Caco-2 (cell line): ENCODE measurements at places on chromosomes 1 and 21. TPM values are rescaled to one million over a fixed set of nuclear protein-coding genes. Genes with fewer than 3 reads are reported as not detected.

PAPPA2 gene
- 0.02 and 0.18 TPM in 2 replicates for total RNA-seq

IQCC gene
- total RNA-seq: 3.4 and 3.5 TPM in 2 replicates

CYP4A22 gene
- total RNA-seq: not detected in 2 replicates

C8A gene
- not detected in 2 replicates for total RNA-seq

KPNA6 gene
- 49.8 and 52.8 TPM in 2 replicates for total RNA-seq

PTCH2 gene
- total RNA-seq: 0.44 and 0.48 TPM in 2 replicates

AMY2A gene
- total RNA-seq: not detected in 2 replicates

SERPINC1 gene
- total RNA-seq: 0.65 and 0.98 TPM in 2 replicates

TNFRSF4 gene
- total RNA-seq: not detected in 2 replicates

DNA sequence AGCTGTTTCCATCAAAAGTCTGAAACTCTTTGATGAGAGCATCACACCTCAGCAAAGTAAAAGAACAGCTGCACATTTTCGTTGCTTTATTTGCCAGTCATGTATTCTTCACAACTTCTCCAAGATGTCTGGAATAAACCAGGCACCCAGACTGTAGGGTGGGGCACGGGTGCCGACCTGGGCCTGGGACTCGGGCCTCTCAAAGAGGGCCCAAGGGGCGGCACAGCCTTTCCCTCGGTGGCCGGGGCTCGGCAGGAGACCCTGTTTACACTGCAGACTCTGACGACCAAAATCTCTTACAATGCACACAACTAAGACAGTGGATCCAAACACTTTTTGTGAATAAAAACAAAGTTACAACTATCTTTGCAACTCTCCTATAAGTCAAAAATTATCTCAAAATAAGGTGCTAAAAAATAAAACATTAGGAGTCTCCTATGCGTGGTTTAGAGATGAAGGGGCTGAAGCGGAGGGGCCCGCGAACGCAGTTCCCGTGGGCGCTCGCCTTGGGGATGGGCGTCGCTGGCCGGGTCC lies 696 bp downstream of the LSS start:
- H3K27me3 ChIP-seq: no peaks in the 10 kb centered on the region
- H3K36me3 ChIP-seq: no peaks in the 10 kb centered on the region
- no peak for DNase-seq
- H3K4me1 ChIP-seq: peaks cover 32% of the 10 kb centered on the region
- peak overlapping the region; percentile 97 for H3K4me3 ChIP-seq

- no peaks in the 10 kb centered on the region for H3K27me3 ChIP-seq
- no peak overlapping the region for H3K4me3 ChIP-seq
- DNase-seq: no peak
- no peak overlapping the region for H3K27ac ChIP-seq
Measured at GRCh38 chr1:184811439-184812111, 56.9 kb upstream of the EDEM3 start.

DNA sequence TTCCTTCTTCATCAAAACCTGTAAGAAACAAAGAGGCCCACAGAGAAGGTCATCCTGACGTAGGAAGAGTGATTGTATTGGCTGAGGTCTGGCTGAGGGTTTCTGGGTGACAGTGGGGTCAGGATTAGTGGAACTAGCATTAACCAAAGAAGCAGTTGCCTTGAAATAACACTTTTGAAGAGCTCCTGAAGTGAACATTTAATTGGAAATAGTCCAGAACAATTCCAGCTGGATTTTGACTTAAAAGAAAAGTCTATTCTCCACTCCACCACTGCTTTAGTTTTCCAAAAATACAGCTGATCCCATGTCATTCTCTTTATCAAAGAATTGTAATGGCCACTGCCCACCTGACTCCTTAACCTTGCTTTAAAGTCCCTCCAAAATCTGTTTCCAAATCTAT lies 27.7 kb downstream of the CASQ2 start:
- H3K27me3 ChIP-seq: no peaks in the 10 kb centered on the region
- no peak for DNase-seq
- no peaks in the 10 kb centered on the region for H3K36me3 ChIP-seq
- H3K4me1 ChIP-seq: no peaks in the 10 kb centered on the region

GRCh38 chr1:33610864-33611455 lies 138.5 kb downstream of the ZSCAN20 start:
- H3K4me3 ChIP-seq: no peak overlapping the region
- no peak overlapping the region for H3K27ac ChIP-seq
- H3K4me1 ChIP-seq: no peaks in the 10 kb centered on the region
- H3K36me3 ChIP-seq: no peaks in the 10 kb centered on the region
- DNase-seq: no peak

DNA sequence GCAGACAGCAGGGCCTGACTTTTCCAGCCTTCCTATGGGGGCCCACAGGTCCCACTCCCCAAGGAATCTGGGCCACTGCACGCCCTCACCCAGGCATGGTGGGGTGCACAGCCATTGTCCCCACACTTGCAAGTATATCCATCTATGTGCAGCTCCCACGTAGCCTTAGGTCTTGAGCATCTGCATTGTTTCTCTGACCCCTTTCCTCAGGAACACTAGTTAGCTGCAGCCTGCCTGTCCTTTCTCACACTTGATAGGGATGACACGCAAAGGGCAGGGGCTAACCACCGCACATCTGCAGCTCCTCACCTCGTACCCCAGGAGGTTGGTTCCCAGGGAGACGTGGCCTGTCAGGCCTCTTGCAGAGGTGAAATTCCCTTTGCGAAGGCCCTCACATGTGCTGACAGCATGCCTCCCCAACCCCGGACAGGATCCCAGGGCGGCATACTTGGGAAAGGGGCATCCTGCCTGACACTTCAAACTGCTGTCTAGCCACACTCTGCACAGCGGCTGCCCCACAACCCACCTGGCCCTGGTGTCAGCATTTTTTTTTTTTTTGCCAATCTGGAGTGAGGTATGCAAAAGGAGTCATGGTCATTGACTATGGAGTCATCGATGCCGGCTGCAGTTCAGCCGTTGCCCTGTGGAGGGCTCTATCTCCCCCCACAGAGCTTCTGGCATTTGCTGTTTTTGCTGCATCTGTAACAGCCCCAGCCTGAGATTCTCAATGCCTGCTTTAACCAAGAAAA lies 5.0 kb downstream of the JMJD4 start:
- no peaks in the 10 kb centered on the region for H3K27me3 ChIP-seq
- peak; percentile 40 for DNase-seq
- H3K4me1 ChIP-seq: peaks cover 15% of the 10 kb centered on the region
- 0 out of 2 replicates have a peak, but pooled peaks cover 3% of the 10 kb centered on the region for H3K36me3 ChIP-seq
- H3K4me3 ChIP-seq: no peak overlapping the region

DNA sequence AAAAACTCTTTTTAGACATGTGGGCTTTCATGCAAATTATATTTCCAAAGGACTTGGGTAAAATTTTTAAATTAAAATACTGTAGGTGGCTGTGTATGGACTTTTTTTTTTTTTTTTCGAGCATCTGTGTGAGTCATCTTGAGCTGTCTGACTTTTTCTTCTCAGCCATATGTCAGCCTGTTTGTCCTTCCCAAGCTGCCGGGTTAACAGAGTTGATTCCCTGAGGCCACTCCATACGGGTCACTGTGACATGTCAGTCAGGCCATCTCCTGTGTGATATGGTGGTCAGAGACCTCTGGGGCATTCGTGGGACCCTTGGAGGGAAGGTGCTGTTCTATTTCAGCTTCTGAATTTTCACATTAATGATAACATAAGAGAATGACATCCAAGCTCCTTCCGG lies 148.3 kb downstream of the KCNJ6 start:
- peaks cover 6% of the 10 kb centered on the region for H3K4me1 ChIP-seq
- no peak for DNase-seq
- H3K27ac ChIP-seq: no peak overlapping the region
- no peaks in the 10 kb centered on the region for H3K36me3 ChIP-seq

GRCh38 chr1:165539306-165539705 lies 4.5 kb upstream of the LRRC52 start:
- H3K27me3 ChIP-seq: no peaks in the 10 kb centered on the region; the same call in 1 of the 2 replicates
- DNase-seq: no peak
- H3K36me3 ChIP-seq: no peaks in the 10 kb centered on the region
- H3K4me3 ChIP-seq: no peak overlapping the region
- H3K4me1 ChIP-seq: no peaks in the 10 kb centered on the region
- H3K27ac ChIP-seq: no peak overlapping the region

DNA sequence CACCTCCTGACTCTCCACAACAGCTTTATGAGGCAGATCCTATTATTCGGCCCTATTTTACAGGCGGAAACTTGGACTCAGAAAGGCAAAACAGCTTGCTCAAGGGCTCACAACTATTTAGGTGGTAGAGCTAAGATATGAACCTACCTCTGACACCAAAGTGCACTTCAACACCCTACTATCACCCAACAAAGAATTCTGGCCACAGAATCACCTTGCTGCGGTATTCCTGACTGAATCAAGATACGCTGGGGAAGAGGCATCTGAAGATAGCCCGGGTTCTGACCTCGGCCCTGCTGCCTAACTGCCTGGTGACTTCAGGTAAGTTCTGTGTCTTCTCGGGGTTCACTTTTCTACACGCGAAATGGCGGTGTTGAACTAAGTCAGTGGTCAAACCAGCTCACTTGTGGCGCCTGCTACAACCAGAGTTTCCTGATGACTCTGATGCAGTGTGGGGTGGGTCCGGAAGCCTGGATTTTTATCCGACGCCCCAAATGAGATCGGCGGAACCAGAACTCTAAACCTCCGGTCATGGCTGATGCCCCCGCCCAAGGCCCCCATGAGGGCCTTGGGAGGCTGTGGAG lies 608 bp downstream of the PEF1 start:
- H3K27me3 ChIP-seq: no peaks in the 10 kb centered on the region
- peak overlapping the region; percentile 86 for H3K4me3 ChIP-seq
- H3K27ac ChIP-seq: peak overlapping the region; percentile 100
- DNase-seq: no peak
- 0 out of 2 replicates have a peak, but pooled peaks cover 4% of the 10 kb centered on the region for H3K4me1 ChIP-seq
- no peaks in the 10 kb centered on the region for H3K36me3 ChIP-seq

GRCh38 chr1:164560556-164560955 lies 1.6 kb downstream of the PBX1 start:
- H3K36me3 ChIP-seq: no peaks in the 10 kb centered on the region
- DNase-seq: no peak
- peak overlapping the region; percentile 74 for H3K4me3 ChIP-seq
- H3K27me3 ChIP-seq: no peaks in the 10 kb centered on the region
- peak overlapping the region; percentile 46 for H3K27ac ChIP-seq
- H3K4me1 ChIP-seq: peaks cover 24% of the 10 kb centered on the region

GRCh38 chr1:213429642-213430041 lies 378.6 kb downstream of the RPS6KC1 start:
- no peak overlapping the region for H3K4me3 ChIP-seq
- no peaks in the 10 kb centered on the region for H3K36me3 ChIP-seq
- H3K27ac ChIP-seq: no peak overlapping the region
- no peaks in the 10 kb centered on the region for H3K27me3 ChIP-seq
- H3K4me1 ChIP-seq: no peaks in the 10 kb centered on the region

- no peak for DNase-seq
- no peaks in the 10 kb centered on the region for H3K27me3 ChIP-seq
- no peaks in the 10 kb centered on the region for H3K36me3 ChIP-seq
- H3K4me3 ChIP-seq: peak overlapping the region; percentile 58
- H3K27ac ChIP-seq: peak overlapping the region; percentile 94
- H3K4me1 ChIP-seq: peaks cover 13% of the 10 kb centered on the region
Measured at GRCh38 chr1:150366416-150367296, 2.7 kb downstream of the RPRD2 start.

GRCh38 chr1:24202556-24202955 lies 15.5 kb upstream of the IFNLR1 start:
- H3K36me3 ChIP-seq: no peaks in the 10 kb centered on the region
- no peaks in the 10 kb centered on the region for H3K4me1 ChIP-seq
- no peaks in the 10 kb centered on the region for H3K27me3 ChIP-seq
- no peak overlapping the region for H3K4me3 ChIP-seq

DNA sequence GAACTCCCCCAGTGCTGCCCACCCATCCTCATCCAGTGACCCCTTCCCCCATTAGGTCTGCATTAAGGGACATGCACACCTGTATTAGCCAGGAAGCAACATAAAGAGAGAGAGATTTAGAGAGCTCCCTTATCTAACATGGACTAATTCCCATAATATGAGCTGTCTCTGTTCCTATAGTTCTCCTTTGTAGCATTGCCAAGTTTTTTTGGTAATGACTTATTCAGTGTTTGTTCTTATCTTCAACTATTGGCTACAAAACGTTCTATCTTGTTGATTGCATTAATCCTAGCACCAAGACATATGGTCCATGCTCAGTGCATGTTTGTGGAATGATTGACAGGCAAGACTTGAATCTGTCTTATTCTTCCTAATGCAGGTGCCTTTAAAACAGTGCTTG lies 264.0 kb downstream of the ADGRL2 start:
- H3K36me3 ChIP-seq: no peaks in the 10 kb centered on the region
- no peak overlapping the region for H3K27ac ChIP-seq
- no peak for DNase-seq
- no peaks in the 10 kb centered on the region for H3K27me3 ChIP-seq

DNA sequence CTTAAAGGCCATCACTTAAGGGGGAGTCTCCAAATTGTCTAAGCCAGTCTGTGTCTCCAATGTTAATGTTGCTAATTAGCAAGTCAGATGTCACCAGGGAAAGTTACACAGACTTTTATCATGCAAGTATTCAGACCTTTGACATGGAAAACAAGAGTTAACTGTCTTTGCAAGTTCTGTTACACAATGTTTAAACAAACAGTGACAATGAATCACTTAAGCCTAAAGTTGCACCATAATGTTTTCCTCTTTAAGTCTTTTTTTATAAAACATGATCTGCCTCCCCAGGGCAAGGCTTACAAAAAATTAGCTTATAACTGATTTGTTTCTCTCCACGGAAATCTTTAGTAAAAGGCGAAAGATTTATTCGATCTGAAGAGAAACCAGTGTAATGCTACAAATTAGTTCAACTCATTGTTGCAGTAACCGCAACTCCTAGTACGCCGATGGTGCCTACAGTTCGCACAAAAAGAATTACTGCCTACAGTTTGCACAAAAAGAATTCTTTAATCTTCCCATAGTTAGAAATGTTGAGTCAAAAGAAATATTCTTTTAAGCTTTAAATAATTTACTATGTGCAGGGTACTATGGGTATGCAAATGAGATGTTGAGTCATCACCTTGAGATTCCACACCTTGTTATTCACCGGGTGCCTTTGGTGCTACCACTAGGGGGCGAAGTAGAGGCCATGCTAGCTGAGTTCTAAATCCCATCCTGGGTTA lies 45.3 kb downstream of the HHAT start:
- H3K27ac ChIP-seq: peak overlapping the region; percentile 96
- peak; percentile 93 for DNase-seq
- peaks cover 10% of the 10 kb centered on the region for H3K4me1 ChIP-seq
- H3K27me3 ChIP-seq: no peaks in the 10 kb centered on the region
- H3K4me3 ChIP-seq: no peak overlapping the region

DNA sequence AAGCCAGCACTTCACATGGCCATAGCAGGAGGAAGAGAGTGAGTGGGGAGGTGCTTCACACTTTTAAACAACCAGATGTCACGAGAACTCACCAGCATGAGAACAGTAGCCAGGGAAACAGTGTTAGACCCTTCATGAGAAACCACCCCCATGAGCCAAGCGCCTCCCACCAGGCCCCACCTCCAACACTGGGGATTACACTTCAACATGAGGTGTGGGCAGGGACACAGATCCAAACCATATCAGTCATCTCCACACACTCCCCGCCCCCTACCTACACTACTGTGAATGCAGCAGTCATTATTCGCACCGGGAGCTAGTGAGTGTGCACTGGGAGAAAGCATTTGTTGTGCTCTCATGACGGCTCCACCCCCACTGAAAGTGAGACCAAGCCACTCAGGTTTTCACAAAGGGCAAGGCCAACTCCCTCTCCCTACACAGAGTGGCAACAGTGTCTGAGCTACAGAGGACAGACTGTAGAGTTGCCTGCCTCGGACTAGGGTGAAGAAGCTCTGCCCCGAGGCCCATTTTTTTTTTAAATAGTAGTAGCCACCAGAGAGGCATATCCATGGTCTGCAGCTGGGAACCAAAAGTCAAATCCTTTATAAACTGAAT lies 125.6 kb downstream of the BARHL2 start:
- H3K36me3 ChIP-seq: no peaks in the 10 kb centered on the region
- no peaks in the 10 kb centered on the region for H3K27me3 ChIP-seq
